ENCODE measurements at places on chromosomes 5 and 9.

GRCh38 chr9:101307524-101308213 is 77.1 kb downstream of the BAAT start:
- DNase-seq = no peak

DNA sequence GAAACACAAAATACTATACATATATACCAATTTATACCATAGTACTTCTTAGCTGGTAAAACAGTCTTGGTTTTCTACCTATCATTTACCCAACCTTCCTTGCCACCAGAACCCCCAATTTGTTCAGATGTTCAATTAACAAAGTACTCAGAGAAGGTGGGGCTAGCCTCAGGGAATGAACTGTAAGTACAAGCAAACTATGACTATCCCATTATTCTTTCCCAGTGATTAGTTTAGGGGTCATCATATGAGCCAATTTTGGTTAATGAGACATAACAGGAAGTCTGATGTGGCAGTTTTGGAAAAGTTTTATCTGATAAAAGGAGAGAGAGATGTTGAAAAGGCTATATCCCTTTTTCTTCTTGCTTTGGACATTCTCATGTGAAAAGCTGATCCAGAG is 125.8 kb downstream of the DTWD2 start:
- no peak for DNase-seq

DNA sequence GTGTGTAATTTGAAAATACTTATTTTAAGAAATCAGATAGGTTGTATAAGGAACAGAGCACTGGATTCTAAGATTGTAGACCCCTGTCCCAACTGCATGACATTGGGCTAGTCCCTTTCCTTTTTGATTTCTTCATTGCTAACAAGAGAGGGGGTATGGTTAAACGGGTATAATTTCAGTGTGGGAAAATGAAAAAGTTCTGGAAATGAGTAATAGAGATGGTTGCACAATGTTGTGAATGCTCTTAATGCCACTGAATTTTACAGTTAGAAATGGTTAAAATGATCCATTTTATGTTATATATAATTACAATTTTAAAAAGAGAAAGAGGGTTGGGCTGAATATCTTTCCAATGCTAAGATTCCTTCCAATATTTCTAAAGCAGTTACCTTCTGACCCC is 103.3 kb upstream of the LHFPL2 start:
- DNase-seq = no peak

- DNase-seq = no peak
Measured at GRCh38 chr9:92589923-92590322, 54.1 kb upstream of the ECM2 start.

GRCh38 chr9:14155237-14155636 is 158.7 kb downstream of the NFIB start:
- no peak for DNase-seq

DNA sequence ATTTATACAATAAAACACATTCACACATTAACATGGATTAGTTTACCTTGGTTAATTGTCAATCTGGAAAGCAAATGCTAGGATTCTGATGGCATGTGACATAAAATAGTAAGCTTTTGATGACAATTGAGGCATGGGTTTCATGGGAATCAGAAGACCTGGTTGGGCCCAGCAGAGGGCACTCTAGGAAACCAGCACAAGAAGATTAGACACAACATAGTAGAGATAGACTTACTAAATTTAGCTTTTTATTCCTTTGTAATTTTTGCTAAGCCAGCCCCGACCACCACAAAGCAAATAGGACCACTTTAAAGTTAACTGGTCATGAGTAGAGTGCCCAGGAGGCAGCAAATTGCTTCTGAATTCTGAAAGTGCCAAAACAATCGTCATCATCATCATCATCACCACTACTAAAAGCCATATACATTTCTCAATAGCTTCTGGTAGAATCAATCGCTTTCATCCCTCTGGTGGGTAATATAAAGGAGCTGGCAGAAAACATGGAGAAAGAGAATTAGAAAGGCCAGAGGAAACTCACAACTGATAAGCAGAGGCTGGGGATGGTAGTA is 163.2 kb downstream of the ARRDC3 start:
- no peak for DNase-seq

GRCh38 chr9:86408121-86408520 is 53.9 kb upstream of the TUT7 start:
- no peak for DNase-seq

- no peak for DNase-seq
Measured at GRCh38 chr5:162436055-162436454, 368.5 kb downstream of the GABRG2 start.

Data from stimulated activated CD4-positive, alpha-beta T cell treated with anti-CD3 and anti-CD28 coated beads, Interleukin-12 subunit alpha, Interleukin-12 subunit beta, amount 100 ng/mL, for 24 hours (primary cell).